CD8-positive, alpha-beta memory T cell (primary cell): ENCODE measurements at places on chromosomes 12 and 14. TPM values are rescaled to one million over a fixed set of nuclear protein-coding genes. Genes with fewer than 3 reads are reported as not detected.

- H3K4me1 ChIP-seq = no peaks in the 10 kb centered on the region
- no peaks in the 10 kb centered on the region for H3K27me3 ChIP-seq
- H3K36me3 ChIP-seq = no peaks in the 10 kb centered on the region
- no peak overlapping the region for H3K4me3 ChIP-seq
- DNase-seq = no peak
These were observed 126.3 kb downstream of the MGST1 start for GRCh38 chr12:16473610-16474326.

- H3K27ac ChIP-seq = no peak overlapping the region
- no peak for DNase-seq
- H3K36me3 ChIP-seq = no peaks in the 10 kb centered on the region
- no peaks in the 10 kb centered on the region for H3K4me1 ChIP-seq
- no peaks in the 10 kb centered on the region for H3K27me3 ChIP-seq
These were observed 101.2 kb upstream of the LRFN5 start for GRCh38 chr14:41505491-41505890.

- no peak overlapping the region for H3K27ac ChIP-seq
- no peaks in the 10 kb centered on the region for H3K4me1 ChIP-seq
- no peak for DNase-seq
- no peaks in the 10 kb centered on the region for H3K27me3 ChIP-seq
These were observed 73.7 kb downstream of the TMTC2 start for GRCh38 chr12:82760423-82760822.

Gene OS9
- total RNA-seq = 96.8 TPM

GRCh38 chr14:25042362-25043299 is 7.3 kb downstream of the STXBP6 start:
- H3K36me3 ChIP-seq = no peaks in the 10 kb centered on the region
- no peaks in the 10 kb centered on the region for H3K4me1 ChIP-seq
- H3K27ac ChIP-seq = no peak overlapping the region
- H3K4me3 ChIP-seq = no peak overlapping the region

DNA sequence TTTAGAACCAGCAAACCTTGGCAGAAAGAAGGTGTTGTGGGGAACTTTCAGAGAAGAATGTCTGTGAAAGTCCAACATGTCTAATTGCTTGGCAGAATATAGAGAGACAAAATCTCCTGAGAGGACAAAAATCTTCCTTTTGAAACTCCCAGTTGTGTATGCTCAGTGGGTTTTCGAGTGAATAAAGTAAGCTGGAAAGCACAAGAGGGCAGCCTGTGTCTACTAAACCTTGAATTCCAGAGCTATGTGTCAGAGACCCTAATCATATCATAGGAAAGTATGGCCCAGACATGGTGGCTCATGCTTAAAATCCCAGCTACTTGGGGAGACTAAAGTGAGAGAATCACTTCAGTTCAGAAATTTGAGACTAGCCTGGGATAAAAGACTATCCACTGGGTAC is 661.2 kb downstream of the SLC16A7 start:
- H3K27ac ChIP-seq = no peak overlapping the region
- no peak overlapping the region for H3K4me3 ChIP-seq
- DNase-seq = no peak
- H3K4me1 ChIP-seq = no peaks in the 10 kb centered on the region
- no peaks in the 10 kb centered on the region for H3K27me3 ChIP-seq
- H3K36me3 ChIP-seq = no peaks in the 10 kb centered on the region

GRCh38 chr12:120261951-120262851 is 3.3 kb downstream of the PXN start:
- peak; percentile 40 for DNase-seq
- peaks cover 77% of the 10 kb centered on the region for H3K4me1 ChIP-seq
- peak overlapping the region; percentile 34 for H3K27ac ChIP-seq

- H3K4me1 ChIP-seq = no peaks in the 10 kb centered on the region
- no peak for DNase-seq
- no peaks in the 10 kb centered on the region for H3K27me3 ChIP-seq
- H3K36me3 ChIP-seq = no peaks in the 10 kb centered on the region
- H3K4me3 ChIP-seq = no peak overlapping the region
- no peak overlapping the region for H3K27ac ChIP-seq
These were observed 52.9 kb downstream of the STAB2 start for GRCh38 chr12:103639983-103640382.

- no peak for DNase-seq
- H3K4me3 ChIP-seq = no peak overlapping the region
- peaks cover 56% of the 10 kb centered on the region for H3K4me1 ChIP-seq
- no peak overlapping the region for H3K27ac ChIP-seq
- no peaks in the 10 kb centered on the region for H3K27me3 ChIP-seq
- no peaks in the 10 kb centered on the region for H3K36me3 ChIP-seq
These were observed 2.3 kb downstream of the PTMS start for GRCh38 chr12:6768437-6768914.

- no peaks in the 10 kb centered on the region for H3K36me3 ChIP-seq
- DNase-seq = no peak
- no peak overlapping the region for H3K4me3 ChIP-seq
- H3K27ac ChIP-seq = no peak overlapping the region
- no peaks in the 10 kb centered on the region for H3K4me1 ChIP-seq
These were observed 23.0 kb upstream of the ACTN1 start for GRCh38 chr14:69002069-69002468.
